ENCODE measurements at places on chromosomes 6 and 20. TPM values are rescaled to one million over a fixed set of nuclear protein-coding genes. Genes with fewer than 3 reads are reported as not detected.

- DNase-seq: no peak
These were observed 203.0 kb upstream of the PCSK2 start for GRCh38 chr20:17023806-17024205.

DNA sequence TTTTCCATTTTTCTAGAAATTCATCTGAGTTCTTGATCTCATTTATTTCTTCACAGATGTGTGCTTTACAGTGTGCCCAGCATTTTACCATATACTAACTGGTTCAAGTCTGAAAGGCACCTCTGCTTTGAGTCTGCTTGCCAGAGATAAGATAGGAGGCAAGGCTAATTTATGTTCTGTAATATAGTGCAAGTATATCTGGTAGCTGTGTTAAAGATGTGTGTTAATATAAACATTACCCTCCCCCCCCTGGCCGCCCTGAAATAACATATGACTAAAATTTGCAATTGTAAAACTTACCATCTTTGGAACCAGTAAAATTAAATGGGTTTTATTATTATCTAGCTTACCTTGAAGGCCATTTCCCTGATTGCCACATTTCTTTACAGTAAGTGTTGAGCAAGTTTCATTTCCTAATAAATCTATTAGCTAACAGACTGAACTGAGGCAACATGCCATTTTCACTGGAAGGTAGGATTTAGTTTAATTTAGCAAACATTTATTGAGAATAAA lies 2.7 kb downstream of the FBXO9 start:
- DNase-seq: no peak

DNA sequence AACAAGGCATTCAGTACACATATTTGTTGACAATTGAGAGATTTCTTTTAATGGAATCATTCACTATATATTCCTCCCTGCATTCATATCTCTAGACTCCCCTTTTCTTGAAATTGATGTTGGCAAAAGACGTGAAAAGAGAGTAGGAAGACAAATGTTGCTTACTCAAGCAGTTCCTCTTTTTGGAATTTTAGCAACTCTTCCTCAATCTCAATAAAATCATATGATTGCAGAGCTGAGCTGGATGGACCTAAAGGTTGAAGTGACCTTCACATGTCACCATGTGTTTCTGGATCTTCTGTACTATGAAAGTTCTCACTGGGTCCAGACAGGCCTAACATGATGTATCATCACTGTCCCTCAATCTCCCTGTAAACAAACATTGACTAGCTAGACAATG lies 18.6 kb downstream of the ADGRF1 start:
- DNase-seq: no peak

DNA sequence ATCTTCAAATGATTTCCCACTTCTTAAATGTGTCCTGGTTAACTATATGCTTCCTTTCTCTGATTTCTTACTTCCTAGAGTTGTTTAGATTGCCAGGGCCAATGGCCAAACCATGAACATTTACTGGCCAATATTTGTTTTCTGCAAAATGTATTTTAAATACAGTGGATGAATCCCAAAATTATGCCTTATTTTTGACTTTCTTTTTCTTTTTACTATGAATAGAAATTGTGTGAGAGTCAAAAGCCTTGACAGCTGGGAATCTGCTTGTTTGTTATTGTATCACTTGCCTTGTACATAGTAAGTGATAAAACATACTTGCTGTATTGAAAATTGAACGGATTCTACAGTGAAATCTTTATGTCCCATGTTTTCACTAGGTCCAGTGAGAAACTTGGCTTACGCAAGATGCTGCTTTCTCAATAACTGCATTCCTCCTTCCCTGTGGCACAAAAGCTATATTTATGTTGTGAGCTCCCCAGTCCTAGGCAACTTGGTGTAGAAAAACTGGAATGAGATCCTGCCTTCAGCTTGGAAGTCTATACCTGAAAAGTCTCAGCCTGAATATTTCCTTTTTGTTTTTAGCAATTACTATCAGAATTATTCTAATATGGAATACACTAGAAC lies 295.2 kb downstream of the EPHA7 start:
- DNase-seq: no peak

DNA sequence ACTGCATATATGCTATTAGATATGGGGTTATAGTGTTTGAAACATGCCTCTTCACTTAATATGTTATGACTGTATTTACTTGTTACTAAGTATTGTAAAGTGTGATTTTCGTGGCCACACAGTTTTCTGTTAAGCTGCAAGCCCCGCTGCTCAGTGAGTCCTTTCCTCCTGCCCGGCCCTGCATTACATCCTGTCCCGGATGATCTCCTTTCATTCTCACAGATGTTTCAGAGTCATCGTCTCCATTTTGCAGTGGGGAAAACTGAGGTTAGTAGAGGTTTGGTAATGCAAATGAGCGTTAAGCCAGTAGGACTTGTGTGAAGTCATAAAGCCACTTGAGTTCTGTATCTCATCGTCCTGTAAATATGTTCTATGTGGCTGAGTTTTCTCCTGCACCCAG lies 155.5 kb downstream of the CFAP61 start:
- DNase-seq: no peak

Gene TBC1D22B
- total RNA-seq: 9.7 TPM

Gene RTF2
- 96.2 TPM for total RNA-seq

Gene MYLK4
- 0.40 TPM for total RNA-seq

GRCh38 chr6:39908838-39909583 lies 25.3 kb downstream of the MOCS1 start:
- no peak for DNase-seq

Gene LRRN4
- total RNA-seq: not detected

GRCh38 chr6:21560249-21560648 lies 33.3 kb upstream of the SOX4 start:
- no peak for DNase-seq

DNA sequence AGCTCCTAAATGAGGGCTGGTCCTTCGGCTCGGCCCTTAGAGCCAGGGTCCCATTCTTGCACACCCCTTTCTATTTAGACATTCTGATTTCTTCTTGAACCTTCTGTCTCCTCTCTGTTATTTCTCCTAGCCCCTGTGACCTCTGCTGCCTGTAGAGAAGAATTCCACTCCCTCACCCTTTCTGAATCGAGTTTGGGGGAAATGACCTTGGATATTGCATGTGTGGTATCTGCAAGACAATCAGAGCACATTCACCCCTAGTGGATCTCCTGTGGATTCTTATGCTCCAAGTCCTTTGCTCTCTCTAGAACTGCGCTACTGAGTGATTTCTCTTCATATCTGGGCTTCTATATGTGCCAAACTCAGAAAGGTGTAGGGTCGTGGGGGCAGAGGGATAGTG lies 55.0 kb downstream of the SLC35D3 start:
- DNase-seq: no peak

Gene TMEM74B
- 0.44 TPM for total RNA-seq
